ENCODE measurements at places on chromosomes 3 and 15.

GRCh38 chr15:88894348-88894818, 961 bp downstream of the HAPLN3 start:
- peak; percentile 89 for DNase-seq

DNA sequence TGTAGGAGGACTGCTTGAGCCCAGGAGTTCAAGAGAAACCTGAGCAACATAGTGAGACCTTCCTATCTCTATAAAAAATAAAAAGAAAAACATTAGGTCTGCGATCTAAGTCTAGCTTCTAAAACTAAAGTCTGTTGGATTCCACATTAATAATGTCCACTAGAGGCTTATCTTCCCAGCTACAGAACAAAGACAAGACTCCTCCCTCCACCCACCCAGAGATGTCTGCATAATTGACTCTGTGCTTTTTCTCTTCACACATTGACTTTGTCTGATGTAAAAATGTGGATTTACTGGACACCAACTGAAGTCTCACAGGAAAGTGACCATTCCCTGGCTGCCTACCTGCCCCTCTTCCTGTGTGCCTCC, 91.8 kb downstream of the ATP10A start:
- DNase-seq = no peak

DNA sequence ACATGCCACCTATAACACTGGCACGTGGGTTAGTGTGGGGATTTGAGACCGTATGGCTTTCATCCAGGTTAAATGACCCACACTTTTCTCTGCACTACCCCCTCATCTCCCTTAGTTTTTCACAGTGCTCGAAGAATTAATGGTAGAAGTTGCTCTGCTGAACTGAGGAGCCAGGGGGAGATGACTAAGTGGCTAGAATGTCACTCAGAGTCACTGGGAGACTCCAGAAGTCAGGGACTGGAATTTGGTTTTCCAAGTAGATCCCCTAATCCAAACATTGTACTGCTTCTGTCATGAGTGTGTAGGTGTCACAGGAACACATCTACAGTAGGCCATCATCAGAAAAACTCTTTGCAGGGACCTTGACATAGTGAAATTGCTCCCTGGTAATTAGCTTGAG, 181.0 kb upstream of the RASGRP1 start:
- DNase-seq = no peak

DNA sequence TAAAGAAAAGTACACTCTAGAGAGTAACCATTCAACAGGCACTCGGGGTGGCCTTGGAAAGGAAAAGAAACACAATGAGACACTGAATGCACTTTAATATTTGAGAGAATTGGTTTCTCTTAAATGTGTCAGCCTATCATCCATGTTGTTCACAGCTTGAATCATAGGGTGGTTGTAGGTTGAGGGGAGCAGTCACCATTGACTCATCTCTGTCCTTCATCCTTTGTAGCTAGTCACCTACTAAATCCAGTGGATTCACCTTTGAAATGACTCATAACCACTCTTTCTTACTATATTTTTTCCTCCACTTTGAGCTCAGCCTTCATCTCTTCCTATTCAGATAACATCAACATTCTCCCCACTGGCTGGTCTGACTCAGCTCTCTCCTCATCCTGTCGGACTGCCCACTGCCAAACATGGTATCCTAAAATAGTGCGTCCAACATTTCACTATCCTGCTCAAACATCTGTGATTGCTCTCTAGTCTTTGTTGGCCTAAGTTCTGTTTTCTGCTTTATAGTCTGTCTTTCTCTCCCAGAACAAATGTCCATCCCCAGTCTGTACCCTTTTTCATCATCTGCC, 182.7 kb upstream of the GADL1 start:
- no peak for DNase-seq

GRCh38 chr3:132556508-132557159, 40.4 kb upstream of the ACKR4 start:
- DNase-seq = no peak

- no peak for DNase-seq
Measured at GRCh38 chr3:4949659-4950058, 29.6 kb upstream of the BHLHE40 start.

- no peak for DNase-seq
Measured at GRCh38 chr15:86892774-86893449, 813.2 kb downstream of the AGBL1 start.

GRCh38 chr15:84833447-84834228, 16.5 kb downstream of the ALPK3 start:
- no peak for DNase-seq

DNA sequence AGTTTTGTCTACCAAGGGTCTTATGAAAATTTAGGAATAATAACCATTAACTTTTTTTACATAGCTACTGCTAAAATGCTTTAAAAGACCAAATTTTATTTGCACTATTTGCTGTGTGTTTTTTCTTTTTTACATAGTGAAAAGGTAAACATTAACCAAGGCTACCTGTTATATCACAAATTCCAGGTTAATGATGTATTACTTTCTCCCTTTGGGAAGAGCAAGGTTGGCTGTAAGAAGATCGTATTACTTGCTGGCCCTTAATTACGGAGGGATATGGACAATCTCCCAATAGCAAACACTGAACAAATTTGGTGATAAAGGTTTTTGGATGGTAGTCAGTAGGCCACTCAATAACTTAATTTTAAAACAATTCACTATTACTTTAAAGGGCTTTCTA, 22.4 kb downstream of the LRRC58 start:
- DNase-seq = no peak

DNA sequence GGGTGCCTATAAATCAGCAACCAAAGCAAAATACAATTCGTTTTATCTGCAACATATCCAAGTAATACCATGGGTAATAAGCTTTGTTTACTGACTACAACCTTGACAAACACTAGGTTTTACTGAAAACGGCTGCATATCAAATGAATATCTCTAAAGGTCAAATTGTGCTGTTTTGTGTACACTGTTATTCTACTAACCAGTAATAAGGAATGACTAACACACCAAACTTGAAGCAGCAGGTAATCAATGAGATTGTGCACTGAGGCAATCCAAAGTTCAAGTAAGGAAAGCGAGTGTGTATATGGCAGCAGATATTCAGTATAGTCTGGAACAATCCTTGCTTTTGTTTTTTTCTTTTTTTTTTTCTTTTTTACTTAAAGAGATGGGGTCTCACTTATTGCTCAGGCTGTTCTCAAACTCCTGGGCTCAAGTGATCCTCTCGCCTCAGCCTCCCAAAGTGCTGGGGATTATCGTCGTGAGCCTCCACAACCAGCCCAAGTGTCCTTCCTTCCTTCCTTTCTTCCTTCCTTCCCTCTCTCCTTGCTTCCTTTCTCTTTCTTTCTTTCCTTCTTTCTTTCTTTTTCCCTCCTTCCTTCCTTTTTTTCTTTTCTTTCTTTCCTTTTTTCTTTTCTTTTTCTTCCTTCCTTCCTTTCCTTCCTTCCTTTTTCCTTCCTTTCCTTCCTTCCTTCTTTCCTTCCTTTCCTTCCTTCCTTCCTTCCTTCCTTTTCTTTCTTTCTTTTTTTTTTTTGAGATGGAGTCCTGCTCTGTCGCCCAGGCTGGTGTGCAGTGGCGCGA, 34.9 kb downstream of the AP3S2 start:
- no peak for DNase-seq

DNA sequence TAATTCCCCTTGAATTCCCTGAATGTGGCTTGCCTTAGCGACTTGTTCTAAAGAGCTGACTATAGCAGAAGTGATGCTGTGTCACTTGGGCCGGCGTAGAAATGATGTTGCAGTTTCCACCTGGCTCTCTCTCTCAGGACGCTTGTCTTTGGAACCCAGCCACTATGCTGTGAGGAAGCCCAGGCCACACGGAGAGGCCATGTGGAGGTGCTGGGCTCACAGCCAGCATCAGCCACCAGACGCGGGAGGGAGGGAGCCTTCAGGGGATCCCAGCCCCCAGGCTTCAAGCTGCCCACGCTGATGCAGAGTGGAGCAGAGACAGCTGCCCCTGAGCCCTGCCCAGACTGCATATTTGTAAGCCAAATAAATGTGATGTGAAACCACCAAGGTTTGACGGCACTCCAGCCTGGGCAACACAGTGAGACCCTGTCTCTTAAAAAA, 18.6 kb downstream of the RNU5B-1 start:
- DNase-seq = no peak

GRCh38 chr3:100910986-100911385, 82.2 kb downstream of the ABI3BP start:
- no peak for DNase-seq

- DNase-seq = no peak
Measured at GRCh38 chr3:10521772-10522441, 16.5 kb upstream of the ATP2B2 start.

- no peak for DNase-seq
Measured at GRCh38 chr3:3772920-3773319, 26.3 kb upstream of the LRRN1 start.

DNA sequence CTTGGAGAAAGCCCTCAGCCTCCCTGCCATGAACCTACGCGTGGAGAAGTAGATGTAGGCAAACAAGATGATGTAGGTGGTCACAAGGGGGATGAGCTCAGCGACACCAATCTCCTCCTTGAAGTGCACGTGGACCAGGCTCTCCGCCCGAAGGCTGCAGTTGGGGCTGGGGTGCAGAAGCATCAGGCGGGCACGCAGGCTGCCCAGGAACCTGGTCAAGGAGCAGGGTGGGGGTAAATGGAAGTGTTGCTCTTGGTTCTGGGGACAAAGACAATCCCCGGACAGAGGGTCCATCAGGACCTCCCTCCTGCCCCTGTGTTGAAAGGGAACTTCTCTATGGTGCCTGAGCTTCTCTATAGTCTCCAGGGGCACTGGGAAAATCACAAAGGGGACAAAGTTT, 45.1 kb downstream of the PTPN23 start:
- DNase-seq = no peak

DNA sequence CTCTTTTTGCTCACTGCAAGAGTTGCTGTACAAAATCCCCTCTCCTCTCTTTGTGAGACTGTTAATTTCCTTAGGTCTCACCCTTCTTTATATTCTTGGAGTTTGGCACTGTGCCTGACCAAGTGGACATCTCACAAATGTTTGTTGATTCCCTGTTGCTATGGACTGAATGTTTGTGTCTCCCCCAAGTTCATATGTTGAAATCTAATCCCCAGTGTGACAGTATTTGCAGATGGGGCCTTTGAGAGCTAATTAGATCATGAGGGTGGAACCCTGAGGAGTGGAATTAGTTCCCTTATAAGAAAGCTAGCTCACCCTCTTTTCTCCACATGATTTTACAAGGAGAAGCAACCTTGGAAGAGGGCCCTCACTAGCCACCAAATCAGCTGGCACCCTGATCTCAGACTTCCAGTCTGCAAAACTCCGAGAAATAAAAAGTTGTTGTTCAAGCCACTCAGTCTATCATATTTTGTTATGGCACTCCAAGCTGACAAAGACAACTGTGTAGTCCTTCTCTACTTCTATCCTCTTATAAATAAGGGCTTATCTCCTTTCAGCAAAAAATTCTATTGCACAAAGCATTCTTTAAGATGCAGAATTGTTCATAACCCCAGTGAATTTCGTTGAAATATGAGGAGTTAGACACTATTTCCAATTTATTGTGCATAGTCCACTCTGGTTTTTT, 65.5 kb upstream of the NPHP3 start:
- no peak for DNase-seq

DNA sequence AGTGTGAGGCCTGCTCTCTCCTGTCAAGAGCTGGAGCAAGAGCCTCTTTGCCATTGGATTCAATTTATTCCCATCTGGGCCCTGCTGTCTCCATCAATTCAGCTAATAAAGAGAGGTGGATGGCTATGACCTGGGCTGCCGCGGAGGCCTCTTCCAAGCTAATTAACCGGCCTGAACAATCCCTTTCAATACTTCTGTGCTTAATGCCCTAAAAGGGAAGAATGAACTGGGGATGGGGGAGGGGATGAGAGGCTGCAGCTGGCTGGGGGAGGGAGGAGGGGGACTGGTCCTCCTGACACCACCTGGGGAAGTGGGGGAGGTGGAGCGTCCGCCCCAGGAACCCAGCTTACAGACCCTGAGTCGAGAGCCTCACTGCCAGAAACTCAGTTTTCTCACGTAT, 33.4 kb upstream of the PRR23E start:
- DNase-seq = no peak

GRCh38 chr15:64997066-64997465, 7.4 kb upstream of the SPG21 start:
- DNase-seq = no peak

- no peak for DNase-seq
Measured at GRCh38 chr3:133540896-133541674, 32.4 kb upstream of the CDV3 start.

DNA sequence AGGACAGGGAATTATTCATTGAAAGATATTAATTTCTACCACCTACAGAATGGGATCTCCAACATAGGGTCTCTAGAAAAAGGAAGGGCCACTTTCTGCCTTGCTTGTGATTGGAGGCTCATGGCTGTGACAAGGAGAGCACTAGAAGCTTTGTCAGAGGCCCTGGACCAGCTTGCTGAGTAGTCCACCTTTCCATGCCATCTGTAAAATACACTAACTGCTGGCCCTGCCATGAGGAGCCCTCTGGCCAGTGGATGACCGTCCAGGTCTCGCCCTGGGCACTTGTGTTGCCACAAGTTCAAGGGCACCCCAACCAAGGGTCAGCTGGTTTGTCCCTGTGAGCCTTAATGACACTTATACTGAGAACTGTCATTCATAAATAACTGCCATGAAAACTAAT, 1.6 kb upstream of the SYNM start:
- no peak for DNase-seq

DNA sequence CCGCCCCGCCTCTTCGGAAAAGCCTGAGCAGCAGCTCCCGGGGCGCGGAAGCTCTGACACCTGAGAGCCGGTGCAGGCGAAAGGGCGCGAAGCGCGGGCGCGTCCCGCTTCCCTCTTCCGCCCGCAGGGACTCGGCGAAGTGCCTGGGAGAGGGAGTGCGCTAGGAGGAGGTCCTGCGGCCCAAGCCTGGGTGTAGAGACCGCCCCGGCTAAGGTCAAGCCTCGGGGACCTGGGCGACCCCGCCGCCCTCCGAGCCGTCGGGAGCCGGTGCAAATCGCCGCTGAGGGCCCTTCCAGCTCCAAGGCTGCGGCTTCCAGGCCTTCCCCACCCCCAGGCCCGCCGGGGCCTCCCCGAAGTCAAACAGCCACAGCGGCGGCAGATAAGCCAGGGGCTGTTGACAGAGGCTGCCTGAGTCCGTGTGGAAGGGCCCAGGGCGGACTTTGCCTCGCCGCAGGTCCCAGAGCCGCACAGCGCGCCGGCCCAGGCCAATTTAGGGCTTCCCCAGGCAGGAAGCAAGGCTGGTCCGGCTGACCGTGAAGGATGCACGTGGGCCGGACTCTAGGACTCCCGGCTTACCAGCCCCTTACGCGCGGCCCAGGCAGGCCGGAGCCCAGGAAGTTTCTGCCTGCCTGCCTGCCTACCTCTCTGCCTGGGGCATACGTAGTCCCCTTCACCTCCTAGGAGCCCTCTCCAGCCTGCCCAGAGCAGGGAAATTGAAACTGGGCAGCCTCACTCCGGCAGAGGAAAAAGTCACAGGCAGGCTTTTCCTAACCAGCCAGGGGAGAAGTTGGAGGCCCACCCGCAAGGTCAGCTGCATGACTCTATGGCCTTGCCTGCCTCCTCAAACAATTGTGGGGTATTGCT, 2.3 kb downstream of the ITPKA start:
- DNase-seq = no peak

DNA sequence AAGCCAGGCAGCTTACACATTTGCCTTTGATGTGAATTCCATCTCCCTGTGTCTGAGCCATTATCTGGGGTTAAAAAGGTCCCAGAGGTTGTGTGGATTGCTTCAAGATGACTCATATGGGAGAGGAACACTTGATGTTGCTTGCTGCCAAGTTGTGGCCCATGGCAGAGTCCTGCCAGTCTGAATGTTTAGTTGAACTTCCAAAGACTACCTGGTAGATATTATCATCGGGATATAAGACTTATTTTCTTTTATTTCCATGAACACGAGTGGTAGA, 85.6 kb downstream of the TJP1 start:
- no peak for DNase-seq

- DNase-seq = no peak
Measured at GRCh38 chr15:73142802-73143762, 90.8 kb downstream of the NEO1 start.

GRCh38 chr3:24367664-24368264, 126.9 kb downstream of the THRB start:
- DNase-seq = no peak

Data from activated T-cell treated with anti-CD3 and anti-CD28 coated beads for 1 hour (primary cell).